ENCODE measurements at places on chromosomes 7 and 10.

DNA sequence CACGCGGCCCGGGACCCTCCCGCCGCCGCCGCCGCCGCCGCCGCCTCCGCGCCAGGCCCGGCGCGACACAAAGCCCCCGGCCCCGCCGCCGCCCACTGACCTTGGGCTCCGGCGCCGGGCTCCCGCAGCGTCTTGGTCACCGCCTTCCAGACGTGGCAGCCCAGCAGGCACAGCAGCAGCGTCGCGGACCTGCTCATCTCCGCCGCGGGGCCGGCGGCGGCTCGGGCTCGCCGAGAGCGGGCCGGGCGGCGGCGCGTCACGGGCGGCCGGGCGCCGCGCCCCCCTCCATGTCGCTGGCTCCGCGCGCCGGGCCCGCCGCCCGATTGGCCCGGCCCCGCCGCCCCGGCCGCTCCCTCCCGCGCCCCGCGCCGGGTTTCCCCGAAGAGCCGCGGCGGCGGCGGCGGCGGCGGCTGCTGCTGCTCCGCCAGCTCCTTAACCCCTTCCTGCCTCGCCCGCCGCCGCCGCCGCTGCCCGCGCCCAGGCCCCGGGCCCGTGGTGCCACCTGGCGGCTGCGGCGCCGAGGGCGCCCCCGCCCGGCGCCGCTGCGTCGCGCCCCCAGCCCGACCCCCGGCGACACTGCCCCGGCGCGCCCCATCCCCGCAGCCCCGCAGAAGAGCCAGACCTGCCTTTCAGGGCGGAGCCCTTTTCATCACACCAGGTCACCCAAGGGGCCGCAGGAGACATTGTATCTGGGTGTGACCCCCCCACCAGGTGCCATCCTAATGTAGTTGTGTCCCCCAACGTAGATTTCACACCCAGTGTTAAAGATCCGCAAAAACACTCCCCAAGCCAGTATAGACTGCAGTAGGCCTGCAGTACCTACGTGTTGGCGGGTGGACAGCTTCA lies at the start of gene FAM171A1:
Gene FAM171A1, minus strand, starts transcription at position 434 of the 846 bp plus-strand sequence. Its CDS starts 237 bp downstream, at position 197.
- DNase-seq: peak; percentile 58

GRCh38 chr7:21370283-21370982 lies 57.5 kb upstream of the SP4 start:
- DNase-seq: no peak

DNA sequence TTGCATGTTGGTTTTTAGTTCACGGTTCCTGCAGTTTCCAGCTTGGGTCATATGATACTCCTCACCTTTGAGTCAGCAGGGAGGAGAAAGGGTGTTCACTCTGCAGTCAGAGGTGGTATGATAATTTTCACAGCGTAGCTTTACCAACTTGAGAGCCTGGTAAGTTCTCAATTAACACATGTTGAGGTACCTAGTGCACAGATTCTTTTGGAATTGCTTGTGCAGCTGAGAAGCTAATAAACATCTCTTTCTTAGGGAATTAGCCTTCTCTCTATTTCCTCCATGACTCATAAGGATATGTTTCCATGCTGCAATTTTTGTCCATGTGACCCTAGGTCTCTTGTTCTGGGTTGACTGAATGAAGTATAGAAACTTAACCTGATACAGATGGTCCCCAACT lies 166.6 kb downstream of the KIF20B start:
- DNase-seq: no peak

- no peak for DNase-seq
Measured at GRCh38 chr10:79313911-79314439, 33.3 kb upstream of the PPIF start.

- peak; percentile 73 for DNase-seq
Measured at GRCh38 chr10:61757525-61758397, 95.0 kb downstream of the CABCOCO1 start.

DNA sequence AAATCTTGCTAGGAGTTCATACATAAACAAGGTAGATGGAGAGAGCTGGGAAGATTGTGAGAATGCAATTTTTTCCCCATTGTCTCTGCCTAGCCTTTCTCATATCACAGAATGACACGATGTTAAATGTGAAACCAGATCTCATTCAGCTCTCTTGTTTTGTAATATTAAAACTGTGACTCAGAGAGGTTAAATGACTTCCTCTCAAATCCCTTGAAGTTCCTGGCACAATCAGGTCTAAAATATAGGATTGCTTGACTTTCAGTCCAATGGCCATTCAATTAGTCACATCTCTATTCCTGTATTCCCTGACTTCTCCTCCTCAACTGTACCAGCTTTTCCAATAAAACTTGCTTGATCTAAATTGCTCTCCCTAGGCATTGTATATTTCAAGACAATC lies 3.1 kb downstream of the ANKRD22 start:
- DNase-seq: peak; percentile 67

DNA sequence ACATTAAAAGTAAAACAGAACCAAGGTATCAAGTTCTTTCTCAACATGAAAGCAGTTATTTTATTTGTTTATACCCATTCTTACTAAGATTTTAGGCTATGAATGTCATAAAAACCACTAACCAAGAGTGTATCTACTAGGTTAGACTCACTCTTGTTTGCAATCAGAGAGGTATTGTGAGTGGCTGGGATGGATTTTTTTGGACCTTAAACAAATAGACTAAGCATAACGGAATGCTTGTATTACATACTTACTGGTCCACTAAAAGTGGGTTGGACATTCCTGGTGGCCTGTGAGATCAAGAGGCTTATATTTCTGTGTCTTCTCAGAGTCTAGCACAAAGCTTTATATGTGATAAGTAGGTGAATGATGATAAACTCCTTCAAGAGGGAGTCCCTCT lies 32.6 kb upstream of the CBLL1 start:
- peak; percentile 71 for DNase-seq

- no peak for DNase-seq
Measured at GRCh38 chr10:111113238-111113960, 36.6 kb downstream of the ADRA2A start.

- DNase-seq: no peak
Measured at GRCh38 chr7:137488038-137488437, 144.5 kb upstream of the PTN start.

GRCh38 chr7:25392588-25393338 lies 164.5 kb upstream of the NPVF start:
- no peak for DNase-seq

DNA sequence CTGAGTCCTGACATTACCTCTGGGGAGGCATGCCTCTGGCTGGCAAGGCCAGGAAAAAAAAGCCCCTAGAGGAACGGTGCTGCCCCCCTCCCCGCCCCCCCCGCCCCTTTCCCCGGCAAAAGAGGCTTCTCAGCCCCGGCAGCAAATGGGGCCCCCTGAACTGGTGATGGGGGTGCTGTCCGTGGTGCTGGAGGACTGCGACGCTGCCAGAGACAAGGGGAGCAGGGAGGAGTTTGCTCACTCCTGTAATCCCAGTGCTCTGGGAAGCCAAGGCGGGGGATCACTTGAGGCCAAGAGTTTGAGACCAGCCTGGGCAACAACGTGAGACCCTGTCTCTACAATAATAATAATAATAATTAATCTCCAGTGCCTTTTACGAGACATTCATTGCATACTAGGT lies 23.7 kb downstream of the SRRM3 start:
- peak; percentile 8 for DNase-seq

- no peak for DNase-seq
Measured at GRCh38 chr7:14024406-14024805, 34.9 kb upstream of the ETV1 start.

DNA sequence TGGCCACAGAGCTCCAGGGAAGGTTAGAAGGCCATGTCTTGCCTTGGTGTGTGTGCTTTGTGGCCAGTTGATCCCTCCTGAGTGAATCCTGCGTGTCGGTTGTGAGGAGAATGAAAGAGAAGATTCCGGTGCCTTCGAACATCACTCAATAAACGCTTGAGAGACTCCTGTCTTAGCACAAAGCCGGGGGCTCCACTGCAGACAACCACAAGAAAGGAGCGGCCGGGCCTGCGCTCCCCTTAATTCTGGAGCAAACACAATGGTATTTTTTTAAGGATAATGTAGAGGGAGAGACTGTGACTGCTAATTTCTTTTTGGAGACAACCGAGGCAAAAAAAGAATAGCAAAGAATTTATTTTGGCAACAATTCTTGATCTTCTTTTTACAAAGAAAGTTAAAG lies 286.8 kb upstream of the SHH start:
- no peak for DNase-seq

GRCh38 chr7:50488379-50488778 lies 38.2 kb upstream of the FIGNL1 start:
- DNase-seq: no peak

- DNase-seq: no peak
Measured at GRCh38 chr7:85081846-85082245, 105.0 kb downstream of the SEMA3D start.

All from AG10803 (cell line).